ENCODE measurements at places on chromosomes 12 and 14.
A peak's percentile ranks its signal among the peaks of the same experiment; 100 is the strongest.

DNA sequence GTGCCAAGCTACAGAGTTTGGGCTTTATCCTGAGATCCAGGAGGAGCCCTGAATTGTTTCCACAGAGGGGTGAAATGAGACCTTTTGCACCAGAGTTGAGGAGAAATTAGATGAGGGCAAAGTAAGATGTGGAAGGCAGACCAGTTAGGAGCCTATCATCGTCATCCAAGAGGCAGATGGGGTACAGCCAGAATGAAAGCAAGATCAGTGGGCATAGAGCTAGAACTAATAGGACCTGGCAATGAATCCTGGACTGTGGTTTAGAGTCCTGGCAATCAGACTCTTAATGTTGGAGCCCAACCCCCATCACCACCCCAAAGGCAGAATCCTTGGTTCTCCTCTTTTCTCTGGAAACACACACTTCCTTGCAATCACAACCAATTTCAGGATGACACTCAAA is 166.6 kb upstream of the HMGA2 start:
- DNase-seq, result no peak

DNA sequence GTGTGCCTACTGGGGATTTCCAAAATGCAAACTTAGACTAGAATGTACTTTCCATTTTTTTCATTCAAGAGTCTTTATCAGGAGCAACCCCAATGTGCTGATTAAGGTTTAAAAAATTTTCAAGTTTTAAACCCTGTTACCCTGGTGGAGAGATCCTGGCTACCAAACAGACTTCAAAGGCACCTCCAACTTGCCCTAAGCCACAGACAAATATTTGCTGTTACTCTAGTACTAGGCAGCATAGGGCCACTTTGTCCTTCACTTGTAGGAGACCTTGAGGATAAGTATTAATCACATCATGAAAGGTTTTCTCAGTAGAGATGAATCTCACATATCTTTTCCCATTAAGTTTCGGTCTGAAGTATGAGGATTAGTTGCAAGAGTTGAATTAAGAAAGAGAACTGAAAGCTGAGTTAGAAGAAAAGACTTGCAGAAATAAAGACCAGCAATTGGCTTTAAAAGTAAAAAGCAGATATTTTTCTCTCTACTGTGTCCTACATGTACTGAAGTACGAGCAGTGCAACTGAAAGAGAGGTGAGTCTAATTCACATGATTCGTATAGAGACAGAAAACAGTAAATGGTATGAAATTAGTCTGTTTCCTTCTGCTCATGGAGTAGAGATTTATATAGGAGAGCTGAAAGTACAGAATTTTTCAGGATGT is 28.3 kb downstream of the NTN4 start:
- peak; percentile 20 for DNase-seq

- DNase-seq, result no peak
Measured at GRCh38 chr14:52873065-52873464, 77.8 kb downstream of the FERMT2 start.

GRCh38 chr14:69812711-69813110 is 15.7 kb upstream of the SLC10A1 start:
- no peak for DNase-seq

DNA sequence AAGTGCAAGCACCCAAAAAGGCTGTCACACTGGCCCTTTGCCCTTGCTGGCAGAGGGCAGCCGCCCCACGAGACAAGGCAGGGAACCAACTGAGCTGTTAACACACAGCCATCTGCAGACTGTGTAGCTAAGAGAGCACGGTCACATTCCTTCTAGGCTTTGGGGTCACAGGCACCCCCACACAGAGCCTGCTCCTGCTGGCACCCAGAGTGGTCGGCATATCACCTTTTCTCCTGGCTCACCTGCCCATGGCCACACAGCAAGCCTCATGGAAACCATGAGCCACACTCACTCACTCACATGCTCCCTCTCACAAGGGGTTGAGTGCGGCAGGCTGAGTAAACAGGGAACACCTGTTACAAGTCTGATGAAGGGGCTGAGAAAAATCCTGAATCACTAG is 214.5 kb downstream of the PCNX1 start:
- peak; percentile 19 for DNase-seq

DNA sequence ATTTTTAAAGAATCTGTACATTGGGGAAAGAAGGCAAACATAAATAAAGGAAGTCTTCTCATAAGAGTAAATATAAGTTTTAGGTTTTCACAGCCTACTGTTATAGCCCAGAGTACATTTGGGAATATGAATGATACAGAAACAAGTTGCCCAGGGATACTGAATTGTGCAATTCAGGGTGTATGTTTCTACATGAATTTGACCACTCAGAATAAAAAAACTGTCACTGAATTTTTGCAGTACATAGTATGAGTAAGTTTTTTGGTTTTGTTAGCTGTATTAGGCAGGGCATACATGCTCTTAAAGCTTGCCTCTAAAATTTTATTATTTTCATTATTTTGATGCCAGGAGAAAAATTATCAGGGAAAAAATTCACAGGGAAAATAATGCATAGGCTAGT is 6.6 kb upstream of the PCNX4 start:
- DNase-seq, result no peak

DNA sequence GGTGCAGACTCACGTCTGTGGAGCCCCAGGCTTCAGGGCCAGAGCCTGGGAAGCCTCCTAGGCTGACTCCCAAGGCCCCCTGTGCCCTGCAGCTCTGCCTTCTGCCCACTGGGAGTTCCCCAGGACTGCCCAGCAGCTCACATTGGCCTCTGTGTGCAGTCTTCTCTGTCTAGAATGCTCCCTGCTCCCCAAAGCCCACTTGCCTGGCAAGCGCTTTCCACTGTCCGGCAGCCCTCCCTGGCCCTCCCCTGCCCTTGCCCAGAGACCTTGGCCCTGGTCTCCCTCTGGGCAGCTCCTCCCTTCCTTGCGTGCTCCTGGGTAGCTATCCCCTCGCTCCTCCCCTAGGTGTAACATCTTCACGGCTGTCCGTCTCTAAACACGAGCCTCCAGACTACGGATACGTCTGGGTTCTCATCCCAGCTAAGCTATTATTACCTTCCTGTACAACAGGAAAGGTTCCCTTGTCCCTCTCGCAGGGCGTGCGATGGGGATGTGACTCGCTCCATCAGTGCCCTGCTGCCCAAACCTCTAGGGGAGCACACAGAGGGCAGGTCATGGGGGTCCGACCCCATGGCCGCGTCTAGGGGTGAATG is 325.5 kb upstream of the RTL1 start:
- DNase-seq, result no peak

DNA sequence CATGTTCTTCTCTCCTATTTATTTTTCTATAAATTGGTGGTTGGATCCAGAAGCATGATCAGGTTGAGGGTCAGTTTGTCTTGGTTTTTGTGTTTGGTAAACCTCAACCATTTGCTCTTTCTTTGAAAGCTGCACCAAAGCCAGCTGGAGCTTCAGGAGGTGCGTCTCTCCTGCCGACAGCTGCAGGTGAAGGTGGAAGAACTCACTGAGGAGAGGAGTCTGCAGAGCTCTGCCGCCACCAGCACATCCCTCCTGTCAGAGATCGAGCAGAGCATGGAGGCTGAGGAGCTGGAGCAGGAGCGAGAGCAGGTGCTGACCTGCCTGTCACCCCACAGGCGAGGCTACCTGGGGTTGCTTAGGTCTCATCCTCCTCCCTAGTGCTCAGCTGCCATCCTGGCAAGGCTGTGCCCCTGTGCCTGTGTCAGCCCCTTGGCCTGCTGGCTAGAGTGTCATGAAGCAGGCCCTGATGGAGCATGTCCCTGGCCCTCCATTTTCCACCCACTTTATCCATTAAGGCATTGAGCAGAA is 45.0 kb downstream of the RAB35 start:
- DNase-seq, result no peak

- DNase-seq, result peak; percentile 77
Measured at GRCh38 chr14:32710731-32711680, 227.7 kb upstream of the NPAS3 start.

DNA sequence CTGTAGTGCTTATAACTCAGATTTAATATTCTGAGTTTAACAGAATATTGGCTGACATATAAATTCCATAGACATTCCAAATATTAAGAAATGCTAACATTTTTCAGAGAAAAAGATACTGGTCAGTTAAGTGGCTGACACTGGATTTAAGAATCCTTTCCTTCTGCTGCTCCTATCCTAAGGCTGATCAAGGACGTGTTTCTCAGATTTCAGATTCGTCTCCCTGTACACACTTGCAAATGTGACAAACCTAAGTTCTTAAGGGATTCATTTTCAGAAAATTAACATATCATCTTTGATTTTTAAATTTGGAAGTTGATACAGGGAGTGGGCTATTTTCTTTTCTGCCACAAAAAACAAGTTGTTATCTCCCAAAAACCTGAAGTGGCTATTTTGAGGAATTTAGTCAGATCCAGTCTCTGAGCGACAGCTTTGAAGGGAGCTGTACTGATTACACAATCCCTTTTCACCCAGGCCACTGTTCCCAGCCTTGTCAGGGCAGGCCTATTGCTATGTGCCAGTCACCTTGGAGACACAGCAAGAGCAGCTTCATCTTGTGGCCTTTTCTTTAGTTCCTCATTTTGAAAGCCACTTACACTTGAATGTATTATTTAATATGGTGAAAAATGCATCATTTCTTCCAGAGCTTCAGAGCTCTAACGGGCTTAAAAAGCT is 370.6 kb downstream of the KCNH5 start:
- DNase-seq, result no peak

DNA sequence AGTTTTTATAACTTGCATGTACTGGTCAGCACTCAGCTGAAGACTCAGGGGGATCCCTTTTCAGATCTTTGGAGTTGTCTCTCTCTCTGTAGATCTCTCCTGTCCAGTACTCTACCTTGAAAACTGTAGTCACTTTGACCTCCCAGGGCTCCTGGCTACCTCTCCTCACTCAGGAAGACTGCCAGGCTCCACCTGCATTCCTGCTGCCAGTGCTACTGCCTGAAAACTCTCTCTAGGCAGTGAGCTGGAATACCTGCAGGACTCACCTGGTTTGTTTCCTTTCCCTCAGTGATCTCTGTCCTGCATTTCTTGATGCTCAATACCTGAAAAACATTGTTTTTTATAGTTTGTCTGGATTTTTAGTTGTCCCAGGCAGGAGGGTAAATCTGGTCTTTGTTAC is 87.4 kb downstream of the PRIMA1 start:
- DNase-seq, result no peak

- DNase-seq, result no peak
Measured at GRCh38 chr14:57943038-57943437, 77.1 kb upstream of the SLC35F4 start.

- no peak for DNase-seq
Measured at GRCh38 chr14:104112113-104112505, 26.3 kb upstream of the KIF26A start.

DNA sequence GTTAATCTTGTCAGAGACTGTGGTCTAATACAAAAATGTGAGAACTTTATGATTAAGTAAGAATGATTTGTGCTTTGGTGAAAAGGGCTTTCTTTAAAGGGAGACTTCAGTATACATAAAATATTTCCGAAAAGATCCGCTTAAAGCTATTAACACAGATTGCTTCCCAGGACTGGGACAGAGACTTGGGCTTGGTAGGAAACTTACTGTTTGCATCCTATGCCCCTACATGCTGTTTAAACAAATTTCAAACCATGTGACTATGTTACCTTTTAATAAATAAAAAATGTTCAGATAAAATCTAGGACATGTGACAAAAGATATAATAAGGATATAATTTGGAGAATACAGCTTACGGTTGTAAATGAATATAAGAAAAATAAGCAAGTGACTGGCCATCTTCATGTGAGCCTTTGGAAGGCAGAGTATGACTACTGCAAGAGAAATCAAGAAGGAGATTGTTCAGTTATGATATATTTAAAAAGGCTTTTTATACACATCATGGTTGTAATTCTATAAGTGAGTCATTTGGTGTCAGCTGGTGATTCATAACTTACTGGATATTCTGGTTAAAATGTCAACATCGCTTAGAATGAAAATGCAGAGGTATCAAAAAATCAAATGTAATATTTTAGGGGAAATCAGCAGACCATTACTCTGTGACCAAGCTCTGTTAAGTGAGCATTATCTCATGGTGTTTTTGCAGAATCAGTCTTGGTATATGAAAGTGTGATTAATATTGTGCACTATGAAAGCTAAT is 234.7 kb upstream of the E2F7 start:
- no peak for DNase-seq

GRCh38 chr14:72904840-72905561 is 11.1 kb upstream of the DPF3 start:
- DNase-seq, result peak; percentile 79

DNA sequence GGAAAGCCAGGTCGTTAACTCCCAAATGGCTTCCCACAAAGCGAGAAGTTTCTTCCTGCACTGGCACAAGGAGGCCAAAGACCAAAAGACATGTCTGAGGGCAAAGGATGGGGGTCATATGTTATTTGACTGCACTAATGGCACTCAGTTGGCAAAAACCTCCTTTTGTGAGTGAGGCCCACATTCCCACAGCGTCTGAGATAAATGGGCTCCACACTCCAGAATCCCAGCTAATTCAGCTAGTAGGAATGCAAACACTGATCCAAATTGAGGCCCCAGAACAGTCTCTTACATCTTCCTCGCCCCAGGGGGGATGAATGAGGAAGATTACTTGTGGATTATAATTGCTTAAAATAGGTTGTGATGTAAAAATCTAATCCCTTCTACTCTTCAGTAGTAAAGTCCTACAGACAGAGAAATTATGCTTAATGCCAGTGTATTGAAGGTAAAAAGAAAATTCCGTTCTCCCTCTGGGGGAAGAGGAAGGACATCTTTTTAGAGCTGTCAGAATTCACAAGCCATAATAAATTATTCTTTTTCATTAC is 86.4 kb upstream of the PIWIL1 start:
- DNase-seq, result no peak

DNA sequence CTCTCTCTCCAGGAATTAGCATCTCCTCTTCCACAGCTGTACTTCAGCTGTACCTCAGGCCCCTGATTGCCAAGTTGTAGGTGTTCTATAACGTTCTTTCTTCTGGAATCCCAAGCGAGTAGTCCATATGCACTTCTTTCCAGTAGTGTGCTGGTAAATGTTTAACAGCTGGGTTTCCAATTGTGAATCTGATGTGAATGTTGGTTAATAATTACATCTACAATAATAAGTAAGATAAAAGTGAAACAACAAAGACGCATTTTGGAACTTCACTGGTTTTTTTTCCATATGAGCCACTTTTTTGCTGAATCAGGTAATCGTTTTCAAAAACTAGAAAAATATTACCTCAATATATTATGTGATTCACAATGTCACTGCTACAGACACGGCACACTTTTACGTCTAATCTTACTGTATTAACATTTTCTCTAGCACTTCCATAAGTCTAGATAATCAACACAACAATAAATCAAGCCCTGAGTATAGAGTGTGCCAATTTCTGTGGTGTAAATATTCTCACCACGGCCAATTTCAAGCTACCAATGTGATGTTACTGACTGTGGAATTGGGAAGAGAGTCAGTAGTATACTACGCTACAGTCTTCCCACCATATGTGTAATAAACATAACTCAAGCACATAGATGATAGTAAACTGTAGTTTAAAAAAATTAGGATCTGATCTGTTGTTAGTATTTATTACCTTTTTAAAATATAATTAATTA is 113.0 kb downstream of the ZFP36L1 start:
- no peak for DNase-seq

DNA sequence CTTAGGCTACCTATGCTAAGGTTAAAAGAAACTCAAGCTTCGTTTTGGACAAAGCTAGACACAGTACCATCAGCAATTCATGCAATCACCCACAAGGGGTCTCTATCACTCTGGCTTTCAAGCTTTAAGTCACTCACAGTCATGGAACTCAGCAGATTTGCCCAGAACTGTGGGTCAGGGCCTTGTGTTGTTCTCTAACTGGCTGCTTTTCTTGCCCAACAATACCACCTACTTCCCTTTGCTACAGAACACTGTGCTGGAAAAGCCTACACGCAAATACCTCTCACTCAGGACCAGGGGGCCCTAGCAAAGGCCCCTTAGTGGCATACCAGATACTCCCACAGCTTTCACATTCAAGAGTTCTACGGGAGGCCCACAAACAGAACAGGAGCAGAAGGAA is 9.1 kb downstream of the NEMP1 start:
- peak; percentile 82 for DNase-seq

Measured in NCI-H510A treated with DMSO at 0.1 percent for 48 hours (cell line).